ENCODE measurements at places on chromosomes 13 and 19.

- DNase-seq, result no peak
These were observed 56.9 kb upstream of the SLC15A1 start for GRCh38 chr13:98809345-98809777.

GRCh38 chr13:50124536-50125303 is 109.5 kb downstream of the KCNRG start:
- DNase-seq, result peak; percentile 79

DNA sequence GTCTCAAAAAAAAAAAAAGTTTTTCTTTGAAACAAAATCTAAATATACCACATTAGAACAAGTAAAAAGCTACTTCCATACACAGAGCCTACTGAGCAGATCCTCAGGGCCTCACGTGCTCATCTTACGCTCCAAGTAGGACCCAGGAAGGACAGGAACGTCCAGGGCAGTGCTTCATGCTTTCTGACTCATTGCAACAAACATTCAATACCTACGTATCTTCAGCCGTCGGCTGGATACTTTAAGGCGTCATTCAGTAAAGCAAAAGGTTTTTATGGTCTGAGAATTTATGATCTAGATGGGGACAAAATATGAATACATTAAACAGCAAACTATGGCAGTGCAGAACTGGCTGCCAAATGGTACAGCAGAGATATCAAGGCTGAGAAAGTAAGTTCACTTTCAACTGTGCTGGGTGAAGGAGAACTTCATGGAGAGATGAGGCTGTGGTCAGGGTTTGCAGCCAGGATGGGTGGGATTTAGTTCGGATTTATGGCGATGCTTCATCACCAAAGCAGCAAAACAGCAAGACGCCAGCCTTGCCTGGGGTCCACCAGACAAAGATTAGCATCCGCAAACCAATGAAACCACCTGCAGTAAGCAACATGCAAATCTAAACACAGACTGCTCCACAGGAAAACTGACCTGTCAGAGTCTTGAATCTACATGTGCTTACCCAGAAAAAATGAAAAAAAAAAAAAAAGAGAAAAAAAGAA is 20.5 kb downstream of the CARS2 start:
- DNase-seq, result no peak

DNA sequence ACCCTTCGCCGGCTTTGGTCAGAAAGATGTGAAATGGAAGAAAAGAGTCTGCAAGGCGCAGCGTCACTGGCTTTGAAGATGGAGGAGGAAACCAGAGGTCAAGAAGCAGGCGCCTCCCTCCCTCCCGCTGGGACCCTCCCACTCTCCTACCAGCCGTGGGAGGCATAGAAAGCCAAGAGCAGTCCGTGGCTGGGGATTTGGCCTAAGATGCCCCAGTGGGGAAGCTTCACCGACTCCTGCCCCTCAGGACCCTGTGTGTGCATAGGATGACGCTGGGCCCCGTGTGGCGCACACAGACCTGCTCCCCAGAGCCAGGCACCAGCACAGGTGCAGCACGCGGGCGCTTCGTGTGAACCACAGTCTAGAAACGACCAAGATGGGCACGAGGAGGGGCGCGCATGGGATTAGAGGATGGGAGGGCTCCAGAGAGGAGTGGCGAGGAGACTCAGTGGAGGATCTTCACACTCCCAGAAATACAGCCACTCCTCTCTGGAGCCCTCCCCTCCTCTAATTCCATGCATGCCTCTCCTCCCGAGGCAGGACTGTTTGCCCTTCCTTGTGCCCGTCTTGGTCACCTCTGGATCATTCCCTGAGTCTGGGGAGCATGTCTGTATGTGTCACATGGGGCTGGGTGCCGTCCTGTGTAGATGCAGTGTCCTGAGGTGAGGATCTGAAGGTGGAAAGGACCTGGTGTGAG is 194.3 kb downstream of the TEX29 start:
- no peak for DNase-seq

DNA sequence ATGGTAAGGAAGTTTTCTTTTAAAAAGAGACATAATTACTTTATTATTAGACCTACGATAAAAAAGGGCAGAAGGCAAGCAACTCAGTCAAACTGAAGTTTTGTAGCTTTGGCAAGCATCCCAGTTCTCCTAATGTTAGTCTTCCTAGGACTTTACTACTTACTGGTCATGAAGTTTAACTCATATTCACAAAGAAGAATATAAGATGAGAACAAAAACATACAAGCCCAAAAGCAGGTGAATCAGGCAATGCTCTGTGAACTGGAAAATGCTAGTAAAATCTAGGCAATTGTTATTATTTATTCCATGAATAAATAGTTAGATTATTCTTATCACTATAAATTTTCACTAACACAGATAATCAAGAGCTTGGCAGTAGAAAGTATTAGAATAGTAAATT is 85.0 kb downstream of the MIPEP start:
- DNase-seq, result no peak

GRCh38 chr13:41361491-41361890 is 50.4 kb downstream of the NAA16 start:
- DNase-seq, result no peak

DNA sequence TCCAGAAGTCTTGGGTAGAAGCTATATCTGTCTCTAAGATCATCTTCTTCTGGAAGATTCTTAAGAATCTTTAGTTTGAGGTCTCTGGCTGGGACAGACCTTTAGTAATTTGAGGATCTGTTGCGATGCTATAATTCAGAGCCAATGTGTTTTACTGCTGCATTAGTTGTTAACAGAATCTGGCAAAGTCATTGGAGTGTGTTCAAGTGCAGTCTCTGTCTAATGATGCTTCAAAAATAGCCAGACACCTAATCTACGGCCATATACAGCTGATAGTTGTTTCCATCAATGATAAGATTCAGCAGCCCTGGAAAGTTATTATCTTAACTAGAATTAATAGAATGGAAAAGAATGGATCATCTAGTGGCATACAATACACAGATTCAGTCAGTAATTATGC is 72.6 kb downstream of the CDK8 start:
- no peak for DNase-seq

DNA sequence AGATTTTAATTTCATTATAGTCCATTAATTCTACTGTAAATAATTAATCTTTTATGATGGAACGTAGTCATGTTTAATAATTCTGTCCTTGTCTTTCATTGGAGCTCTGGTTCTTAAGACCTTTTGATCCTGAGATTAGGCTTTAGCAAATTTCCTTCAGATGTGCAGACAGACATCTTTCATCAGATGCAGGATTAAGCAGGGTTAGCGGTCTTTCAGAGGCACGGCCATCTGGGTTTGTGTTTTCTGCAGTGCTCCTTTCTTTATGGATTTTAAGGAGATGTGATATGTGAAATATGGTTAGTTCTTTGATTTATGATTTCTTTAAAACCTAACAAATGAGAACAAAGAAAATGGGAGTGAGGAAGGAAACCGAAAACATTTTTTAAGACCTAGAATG is 643.9 kb upstream of the SGCG start:
- no peak for DNase-seq

GRCh38 chr13:38008636-38009035 is 139.1 kb upstream of the TRPC4 start:
- DNase-seq, result no peak

GRCh38 chr19:2569596-2570465 is 93.9 kb downstream of the GADD45B start:
- no peak for DNase-seq

- DNase-seq, result no peak
These were observed 22.8 kb upstream of the ANKRD10 start for GRCh38 chr13:110937511-110938285.

DNA sequence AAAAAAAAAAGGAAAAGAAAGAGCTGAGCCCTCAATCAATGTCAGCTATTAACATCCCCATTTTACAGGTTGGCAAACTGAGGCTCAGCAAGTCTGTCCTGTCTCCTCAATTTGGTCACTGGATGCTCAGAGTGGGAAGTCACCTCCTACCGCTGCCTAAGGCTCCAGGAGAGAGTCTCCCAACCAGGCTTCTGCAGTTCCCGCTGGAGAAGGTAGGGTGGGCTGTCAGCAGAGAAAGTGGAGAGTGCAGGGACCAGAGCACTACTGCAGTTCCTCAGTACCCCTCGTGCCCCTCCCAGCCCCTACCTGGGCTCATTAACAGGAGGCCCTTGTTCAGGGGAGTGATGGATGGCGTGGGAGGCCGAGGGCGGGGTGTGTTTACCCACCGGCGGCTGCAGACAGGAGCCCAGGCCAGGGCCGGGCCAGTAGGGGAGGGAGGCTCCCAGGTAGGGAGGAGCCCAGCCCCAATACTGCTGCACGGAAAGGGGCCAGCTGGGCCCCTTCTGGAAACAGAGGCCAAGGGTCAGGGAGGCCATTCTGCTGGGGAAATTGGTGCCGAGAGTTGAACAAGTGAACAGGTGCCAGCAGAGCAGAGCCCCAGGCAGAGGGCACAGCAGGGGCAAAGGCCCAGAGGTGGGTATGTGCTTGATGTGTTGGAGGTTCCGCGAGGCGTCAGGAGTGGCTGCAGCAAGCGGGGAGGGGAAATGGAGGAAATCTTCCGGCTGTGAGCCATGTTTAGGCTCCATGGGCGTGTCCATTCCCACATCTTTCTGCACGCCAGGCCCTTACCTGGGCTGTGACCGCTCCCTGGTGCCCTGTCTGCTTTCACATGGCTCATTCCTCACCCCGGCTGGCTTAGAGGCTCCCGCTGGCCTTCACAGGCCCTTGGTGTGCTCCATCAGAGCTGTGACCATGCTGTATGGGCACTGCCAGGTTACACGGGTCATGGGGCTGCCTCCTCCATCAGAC is 7.6 kb upstream of the COMP start:
- no peak for DNase-seq

GRCh38 chr13:75365724-75366173 is 116.2 kb downstream of the TBC1D4 start:
- peak; percentile 48 for DNase-seq

GRCh38 chr19:7254590-7254989 is 39.6 kb downstream of the INSR start:
- no peak for DNase-seq

- DNase-seq, result no peak
These were observed 30.9 kb upstream of the CYP4F8 start for GRCh38 chr19:15584095-15584494.

DNA sequence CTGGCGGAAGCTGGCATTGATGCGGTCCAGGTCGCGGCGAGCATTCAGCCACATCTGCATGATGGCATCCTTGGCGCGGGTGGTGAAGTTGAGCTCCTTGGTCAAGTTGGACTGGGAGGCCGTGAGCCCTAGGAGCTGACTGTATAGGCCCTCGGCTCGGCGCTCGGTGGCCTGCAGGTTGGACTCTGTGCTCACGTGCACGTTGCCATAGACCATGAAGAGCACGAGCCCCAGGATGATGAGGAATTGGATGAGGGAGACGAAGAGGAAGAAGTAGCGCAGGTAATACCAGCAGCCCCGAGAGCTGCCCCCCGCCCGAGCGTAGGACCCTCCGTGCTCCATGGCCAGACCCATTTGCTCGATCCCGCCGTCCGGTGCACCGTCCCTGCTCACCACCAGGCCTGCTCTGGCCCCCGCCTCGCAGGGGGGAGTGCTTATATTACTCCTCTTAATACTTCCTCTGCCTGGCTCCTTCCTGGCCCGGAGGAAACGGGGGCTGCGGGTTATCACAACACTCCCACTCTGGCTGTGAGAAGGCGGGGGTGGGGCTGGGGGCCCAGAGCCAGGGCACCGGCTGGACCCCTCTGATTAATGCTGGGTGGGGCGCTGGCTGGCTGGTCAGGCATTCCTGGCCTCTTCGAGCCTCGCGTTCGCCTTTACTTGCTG is at the start of gene PLVAP:
TSS of gene PLVAP (minus strand) at position 408 of the 666 bp plus-strand sequence. CDS start at position 354, 54 bp downstream.
- no peak for DNase-seq

- DNase-seq, result no peak
These were observed 61.4 kb upstream of the TEX29 start for GRCh38 chr13:111259058-111259457.

- no peak for DNase-seq
These were observed 1700.1 kb upstream of the SLC10A2 start for GRCh38 chr13:104766319-104766718.

DNA sequence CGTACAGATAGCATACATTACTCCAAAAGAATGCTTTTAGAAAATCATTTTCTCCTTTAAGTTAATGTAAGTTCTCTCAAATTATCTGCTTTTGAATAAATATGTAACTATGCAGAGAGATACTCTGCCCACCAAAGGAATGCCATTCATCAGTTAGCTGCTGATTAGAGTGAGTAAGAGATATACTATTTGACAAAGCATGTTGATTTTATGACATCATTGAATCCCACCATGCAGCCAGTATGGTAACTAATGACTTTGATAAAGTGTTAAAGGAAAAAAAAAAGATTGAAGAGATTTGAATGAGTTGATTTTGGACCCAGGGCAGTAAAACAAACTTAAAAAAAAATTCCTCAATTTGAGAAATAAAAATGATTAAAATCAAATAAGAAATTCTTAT is 521.5 kb downstream of the SLITRK6 start:
- no peak for DNase-seq

DNA sequence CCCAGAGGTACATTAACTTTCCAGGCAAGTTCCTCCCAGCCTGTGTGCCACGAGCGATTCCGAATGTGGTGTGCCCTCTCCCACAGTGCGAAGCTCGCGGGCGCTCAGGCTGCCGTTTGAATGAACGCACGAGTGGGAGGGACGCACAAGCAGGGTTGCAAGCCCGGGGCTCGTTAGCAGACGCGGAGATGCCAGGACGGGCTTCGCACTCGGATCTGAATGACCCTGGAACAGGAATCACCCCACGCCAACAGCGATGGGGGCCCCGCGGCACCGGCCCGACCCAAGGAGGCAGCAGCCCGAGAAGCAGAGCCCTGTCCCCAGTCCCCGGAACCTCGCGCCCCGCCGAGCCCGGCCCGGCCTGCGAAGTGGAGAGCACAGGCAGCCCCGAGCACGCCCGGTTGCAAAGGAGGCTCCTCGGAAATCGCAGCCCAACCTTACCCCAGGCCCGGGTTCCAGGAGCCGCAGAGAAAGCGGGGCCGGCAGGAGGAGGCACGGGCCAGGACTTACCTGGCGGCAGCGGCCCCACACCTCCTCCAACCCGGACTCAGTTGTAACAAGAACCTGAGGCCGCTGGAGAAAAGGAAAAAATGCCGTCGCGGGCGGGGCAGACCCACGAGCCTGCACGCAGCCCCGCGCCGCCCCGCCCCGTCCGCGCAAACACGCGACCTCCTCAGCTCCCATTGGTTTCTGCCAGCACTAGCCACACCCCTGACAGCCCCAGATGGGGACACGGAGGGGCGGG is at the start of gene SLC25A30:
TSS of gene SLC25A30 (minus strand) at position 584 of the 745 bp plus-strand sequence. CDS start 6,948 bp downstream, outside the sequence.
- peak; percentile 75 for DNase-seq

DNA sequence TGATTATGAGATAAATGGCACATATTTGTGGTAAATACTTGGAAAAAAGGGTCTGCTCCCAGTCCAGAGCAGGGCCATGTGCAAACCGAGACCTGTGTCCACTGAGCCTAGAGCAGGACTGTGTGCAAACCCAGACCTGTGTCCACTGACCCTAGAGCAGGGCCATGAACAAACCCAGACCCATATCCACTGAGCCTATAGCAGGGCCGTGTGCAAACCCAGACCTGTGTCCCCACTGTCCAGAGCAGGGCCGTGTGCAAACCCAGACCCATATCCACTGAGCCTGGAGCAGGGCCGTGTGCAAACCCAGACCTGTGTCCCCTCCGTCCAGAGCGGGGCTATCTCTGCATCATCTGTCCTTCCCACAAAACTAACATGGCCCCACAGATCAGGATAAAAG is 136.0 kb downstream of the ATP11A start:
- no peak for DNase-seq

GRCh38 chr13:61994174-61994573 is 578.5 kb upstream of the PCDH20 start:
- no peak for DNase-seq

Measured in activated CD4-positive, alpha-beta T cell treated with anti-CD3 and anti-CD28 coated beads, Interleukin-2, amount 50 U/mL, for 24 hours (primary cell).